ENCODE measurements at places on chromosomes 3 and 15.
A peak's percentile ranks its signal among the peaks of the same experiment; 100 is the strongest.

- DNase-seq: no peak
Observed at GRCh38 chr15:42401544-42402454, 42.5 kb downstream of the CAPN3 start.

GRCh38 chr3:17508180-17508752 lies 234.2 kb downstream of the TBC1D5 start:
- DNase-seq: no peak

GRCh38 chr3:39780352-39780751 lies 29.1 kb upstream of the MYRIP start:
- DNase-seq: no peak

DNA sequence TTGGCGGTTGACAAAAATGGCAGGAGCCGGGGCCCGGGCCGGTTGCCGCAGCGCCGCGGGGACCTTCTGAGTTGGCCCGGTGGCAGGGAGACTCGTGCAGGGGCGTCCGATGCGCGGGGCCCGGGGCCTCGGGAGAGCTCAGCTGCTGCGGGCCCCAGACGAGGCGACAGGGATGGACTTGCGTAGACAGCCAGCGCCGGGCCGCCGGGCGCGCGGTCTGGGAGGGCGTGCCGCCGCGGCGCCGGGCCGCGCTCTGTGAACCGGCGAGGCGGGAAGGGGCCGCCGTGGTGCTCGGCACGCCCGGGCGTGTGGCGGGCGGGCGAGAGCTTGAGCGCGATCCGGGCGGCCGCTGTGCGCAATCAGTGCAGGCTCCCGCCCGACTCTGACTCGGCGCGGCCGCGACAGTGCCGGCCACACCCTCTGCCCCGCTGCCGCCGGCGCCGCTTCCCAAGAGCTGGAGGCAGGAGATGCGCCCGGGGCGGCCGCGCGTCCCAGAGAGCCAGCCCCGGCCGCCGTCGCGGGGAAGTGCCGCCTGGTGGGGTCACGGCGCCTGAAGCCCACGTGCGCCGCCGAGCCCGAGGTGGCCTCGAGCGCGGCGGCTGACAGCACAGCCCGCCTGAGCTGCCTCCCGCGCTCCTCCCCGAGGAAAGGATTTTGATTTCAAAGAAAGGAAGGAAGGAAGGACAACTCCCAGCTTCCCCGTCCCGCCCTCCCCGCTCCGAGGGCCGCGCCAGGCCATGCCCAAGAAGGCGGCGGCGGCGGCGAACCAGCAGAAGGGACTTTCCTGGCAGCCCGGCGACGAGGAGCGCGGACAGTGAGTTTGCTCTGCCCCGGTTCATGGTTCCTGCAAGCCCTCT lies 657 bp downstream of the TLNRD1 start:
- peak; percentile 66 for DNase-seq

- DNase-seq: peak; percentile 89
Observed at GRCh38 chr3:12796171-12797123, at the start of gene CAND2. TSS of gene CAND2 (plus strand) at chr3:12796680. CDS start at chr3:12796721, 41 bp downstream.

Measured in right hindlimb (tissue), 1 donor.